ENCODE measurements at places on chromosomes 5 and 9. TPM values are rescaled to one million over a fixed set of nuclear protein-coding genes. Genes with fewer than 3 reads are reported as not detected.

Gene IL33
- total RNA-seq = 6.9 TPM

Gene SLC34A1
- not detected for total RNA-seq

DNA sequence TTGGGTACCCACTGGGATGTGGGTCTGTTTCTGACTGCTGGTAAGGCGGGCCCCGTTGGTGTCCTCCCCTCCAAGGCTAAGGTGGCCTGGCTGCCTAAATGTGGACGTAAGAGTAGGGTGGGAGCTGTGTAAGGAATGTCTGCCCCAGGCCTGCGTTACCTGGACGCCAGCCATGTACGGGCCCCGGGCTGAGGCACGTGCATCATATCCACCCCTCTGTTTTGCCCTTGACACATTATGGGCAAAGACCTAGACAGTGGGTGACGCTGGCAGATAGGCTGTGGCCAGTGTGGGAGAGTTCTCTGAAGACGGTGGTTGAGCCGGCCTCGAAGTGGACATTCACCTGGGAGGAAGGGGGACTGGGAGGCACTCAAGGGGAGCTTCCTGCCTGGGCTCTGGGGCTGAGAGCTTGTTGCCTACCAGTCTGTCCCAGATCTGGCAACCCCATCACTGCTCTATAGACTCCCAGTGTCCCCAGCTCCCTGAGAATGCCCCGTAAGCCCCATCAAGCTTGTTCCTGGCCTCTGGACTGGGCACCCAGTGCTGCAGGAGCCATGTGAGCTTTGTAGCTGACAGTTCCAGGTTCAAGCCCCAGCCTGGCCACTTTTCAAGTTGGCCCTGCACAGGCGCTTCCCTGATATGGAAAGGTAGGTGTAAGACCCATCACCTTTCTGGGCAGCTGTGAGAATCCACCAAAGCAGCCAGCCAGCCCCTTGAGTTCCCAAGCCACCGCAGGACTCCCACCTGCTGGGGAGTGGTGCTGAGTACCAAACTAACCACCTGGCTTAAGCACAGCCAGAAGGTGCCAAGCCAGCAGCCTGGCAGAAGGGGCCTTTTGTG is 3.2 kb upstream of the PRR7 start:
- no peak for DNase-seq

DNA sequence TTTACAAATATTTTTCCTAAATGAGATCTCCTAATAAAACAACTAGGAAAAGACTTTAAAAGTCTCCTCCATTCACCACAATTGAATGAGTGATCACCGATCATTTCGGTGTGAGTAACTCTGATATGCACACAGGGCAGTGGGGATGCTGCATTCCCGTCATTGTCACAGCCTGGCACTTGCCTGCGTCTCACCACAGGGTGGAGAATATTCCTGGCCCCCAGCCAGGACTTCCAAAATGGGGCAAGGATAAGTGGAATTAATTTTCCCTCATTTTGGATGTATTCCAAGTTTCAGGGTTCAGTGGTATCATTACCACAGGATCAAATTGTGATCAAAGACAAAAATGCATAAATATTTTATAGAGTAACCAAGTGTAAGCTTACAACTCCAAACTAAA is 107.1 kb downstream of the CTNND2 start:
- no peak for DNase-seq

DNA sequence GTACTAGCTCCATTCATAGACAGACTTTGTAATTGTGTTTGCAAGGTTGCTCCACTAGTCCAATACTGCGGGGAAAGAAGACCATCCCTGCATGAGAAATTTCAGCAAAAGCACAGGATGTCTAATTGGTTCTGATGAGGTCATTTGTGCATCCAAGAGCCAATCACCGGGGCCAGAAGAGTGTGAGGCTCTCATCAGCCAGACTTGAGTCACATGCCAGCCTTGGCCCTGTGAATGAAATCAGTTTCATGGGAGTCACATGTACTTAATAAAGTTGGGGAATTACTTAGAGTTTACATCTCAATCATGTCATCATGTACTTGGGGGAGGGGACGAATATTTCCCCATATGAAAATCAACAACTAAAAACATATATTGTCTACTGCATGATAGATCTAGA is 1236.0 kb downstream of the MAT2B start:
- DNase-seq = no peak

GRCh38 chr9:106481013-106481609 is 381.9 kb upstream of the ZNF462 start:
- no peak for DNase-seq

DNA sequence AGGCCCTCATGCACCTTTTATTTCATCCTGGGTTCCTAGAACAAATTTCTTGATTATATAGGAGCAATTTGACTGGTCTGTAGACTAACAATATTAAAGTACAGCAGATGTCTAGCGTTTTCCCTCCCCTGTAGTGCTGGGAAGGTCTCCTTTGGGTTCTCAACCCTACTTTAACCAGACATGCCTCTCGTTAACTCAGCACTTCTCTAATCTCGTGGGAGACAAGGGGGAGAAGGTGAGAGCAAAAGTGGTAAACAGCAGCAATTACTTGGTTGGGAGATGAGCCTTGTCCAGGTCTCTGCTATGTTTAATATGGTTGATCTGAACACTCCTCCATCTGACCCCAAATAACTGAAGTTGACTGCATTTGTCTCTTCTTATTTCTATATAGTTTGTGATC is 22.0 kb downstream of the CETN3 start:
- no peak for DNase-seq

GRCh38 chr9:22005021-22005701 is 3.9 kb downstream of the CDKN2B start:
- no peak for DNase-seq

- DNase-seq = no peak
Measured at GRCh38 chr5:79396265-79396664, 117.7 kb downstream of the HOMER1 start.

All from uterus (tissue), 4 donors.